CD4-positive, alpha-beta T cell treated with Interleukin-21 for 1 hour (primary cell): ENCODE measurements at places on chromosomes 6 and 20.
A peak's percentile ranks its signal among the peaks of the same experiment; 100 is the strongest.

- DNase-seq: no peak
These were observed 290.8 kb upstream of the RNF24 start for GRCh38 chr20:4306206-4306605.

GRCh38 chr6:116387374-116387773, 16.6 kb downstream of the DSE start:
- no peak for DNase-seq

DNA sequence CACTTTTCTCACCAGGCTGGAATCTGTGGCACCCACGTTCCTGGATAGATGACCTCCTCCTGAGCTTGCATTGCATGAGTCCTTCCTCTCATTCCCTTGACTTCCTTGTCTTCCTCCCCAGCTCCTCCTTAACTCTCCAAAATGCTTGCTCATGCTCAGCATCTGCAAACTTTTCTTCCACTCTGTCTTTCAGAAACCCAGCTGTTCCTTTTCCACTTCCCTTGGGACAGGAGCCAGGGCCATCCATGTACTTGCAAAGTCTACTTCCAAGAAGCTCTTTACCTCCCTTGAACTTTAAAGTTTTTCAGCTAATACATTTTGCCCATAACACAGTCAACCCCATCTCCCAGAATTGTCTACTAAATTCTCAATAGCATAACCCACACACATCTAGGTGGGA, 861.7 kb downstream of the QKI start:
- DNase-seq: no peak

DNA sequence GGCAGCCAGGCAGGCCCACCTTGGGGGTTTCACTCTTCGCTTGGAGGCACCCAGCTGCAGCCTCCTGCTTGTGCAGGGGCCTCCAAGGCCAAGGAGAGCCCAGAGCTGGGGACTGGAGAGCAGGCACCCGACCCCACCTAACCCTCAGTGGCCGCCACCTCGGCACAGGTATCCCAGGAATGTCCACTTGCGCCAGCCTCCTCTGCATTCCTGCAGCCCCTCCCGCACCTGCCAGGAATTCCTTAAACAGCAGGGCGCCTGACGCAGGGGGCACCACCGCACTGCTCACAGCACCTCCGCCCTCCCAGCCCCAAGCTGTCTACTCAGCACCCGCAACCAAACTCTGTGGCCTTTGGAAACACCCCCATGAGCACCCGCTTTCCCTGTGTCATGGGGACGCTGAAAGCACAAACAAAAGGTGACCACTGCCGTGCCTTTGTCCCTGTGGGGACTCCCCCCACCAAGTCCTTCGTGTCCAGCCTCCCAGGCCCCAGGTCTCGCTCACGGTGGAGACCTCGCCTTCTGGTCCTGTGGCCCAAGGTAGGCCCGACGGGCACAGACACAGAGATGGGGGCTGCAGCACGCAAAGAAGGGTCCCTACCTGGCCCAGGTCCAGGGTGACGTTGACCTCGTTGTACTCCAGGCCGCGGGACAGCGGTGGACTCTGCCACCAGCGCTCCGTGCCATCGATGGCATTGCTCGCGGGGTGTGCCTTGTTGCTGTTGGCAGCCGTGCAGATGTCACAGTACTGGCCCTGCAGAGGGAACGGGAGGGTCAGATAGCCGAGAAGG, 5.1 kb downstream of the LAMA5 start:
- DNase-seq: no peak

DNA sequence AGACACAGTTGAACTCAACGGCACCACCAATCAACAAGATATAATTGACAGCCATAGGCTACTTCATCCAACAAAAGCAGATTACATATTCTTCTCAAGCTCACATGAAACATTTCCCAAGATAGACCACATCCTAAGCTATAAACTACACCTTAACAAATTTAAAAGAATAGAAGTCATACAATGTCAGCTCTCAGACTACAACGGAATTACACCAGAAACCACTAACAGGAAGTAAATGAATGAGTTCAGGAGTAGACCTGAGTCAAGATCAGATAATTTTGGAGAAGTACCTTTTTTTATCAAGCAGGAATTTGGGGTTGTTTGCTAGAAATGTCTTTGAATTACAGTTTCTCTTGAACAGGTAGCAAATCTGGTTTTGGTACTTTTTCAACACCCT, 237.8 kb downstream of the TBX18 start:
- DNase-seq: no peak

GRCh38 chr6:47455533-47456209, 21.9 kb upstream of the CD2AP start:
- no peak for DNase-seq

DNA sequence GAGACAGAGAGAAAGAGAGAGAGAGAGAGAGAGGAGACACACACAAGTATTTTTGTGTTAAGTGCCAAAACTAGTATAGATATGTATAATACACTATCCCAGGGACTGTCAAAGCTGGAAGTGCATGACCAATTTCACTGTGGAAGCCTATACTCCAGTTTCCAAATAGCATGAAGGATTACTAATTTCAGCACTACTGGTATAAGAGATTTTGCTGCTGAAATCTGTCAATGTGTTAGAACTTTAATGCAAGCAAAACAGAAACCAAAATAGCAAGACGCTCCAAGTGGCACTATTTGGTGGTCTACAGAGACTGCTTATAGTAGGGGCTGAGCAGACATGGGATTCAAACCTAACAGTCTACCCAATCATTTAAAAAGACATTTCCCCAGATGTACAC, 284.8 kb downstream of the BTBD9 start:
- no peak for DNase-seq

- no peak for DNase-seq
These were observed 23.0 kb downstream of the L3MBTL1 start for GRCh38 chr20:43530321-43531090.

DNA sequence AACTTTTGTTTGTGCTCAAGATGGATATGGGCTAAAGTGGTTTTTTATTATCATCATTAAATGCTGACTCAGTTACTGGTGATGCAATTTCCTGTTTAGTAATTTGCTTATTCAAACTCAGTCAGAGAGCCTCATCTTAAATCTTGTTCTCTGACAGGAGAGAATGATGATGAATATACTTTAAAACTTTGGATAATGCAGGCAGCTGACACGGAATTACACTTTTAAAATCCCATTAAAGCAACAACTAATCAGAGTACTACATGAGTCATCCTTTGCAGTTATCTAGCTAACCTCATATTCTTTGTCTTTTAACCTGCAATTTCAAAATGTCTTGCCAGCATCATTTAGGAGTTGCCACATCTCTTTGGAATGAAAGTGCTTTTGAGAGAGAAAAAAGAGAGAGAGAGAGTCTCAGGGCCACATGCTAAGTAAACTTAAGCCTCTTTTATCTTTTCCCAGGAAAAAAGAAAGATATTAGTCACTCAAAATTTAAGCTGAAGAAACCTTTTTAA, 9.2 kb upstream of the C6orf141 start:
- DNase-seq: no peak

DNA sequence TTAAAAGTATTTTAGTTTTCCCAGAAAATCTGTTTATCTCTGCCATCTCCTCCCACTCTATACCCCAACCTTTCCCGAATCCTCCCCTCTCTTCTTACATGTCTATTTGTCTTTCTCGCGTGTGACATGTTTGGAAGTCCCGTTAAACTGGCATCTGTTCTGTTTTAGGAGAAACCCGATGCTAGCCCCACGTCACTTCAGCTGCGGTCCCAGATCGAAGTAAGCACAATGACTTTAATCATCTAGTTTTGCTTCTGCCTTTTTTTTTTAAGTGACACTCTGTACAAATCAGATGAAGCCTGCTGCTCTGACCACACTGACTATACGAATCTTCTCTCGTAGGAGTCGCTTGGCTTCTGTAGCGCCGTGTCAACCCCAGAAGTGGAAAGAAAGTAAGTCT, 97.4 kb downstream of the SASH1 start:
- DNase-seq: no peak

- DNase-seq: no peak
These were observed 20.0 kb upstream of the CDH22 start for GRCh38 chr20:46328200-46328882.

DNA sequence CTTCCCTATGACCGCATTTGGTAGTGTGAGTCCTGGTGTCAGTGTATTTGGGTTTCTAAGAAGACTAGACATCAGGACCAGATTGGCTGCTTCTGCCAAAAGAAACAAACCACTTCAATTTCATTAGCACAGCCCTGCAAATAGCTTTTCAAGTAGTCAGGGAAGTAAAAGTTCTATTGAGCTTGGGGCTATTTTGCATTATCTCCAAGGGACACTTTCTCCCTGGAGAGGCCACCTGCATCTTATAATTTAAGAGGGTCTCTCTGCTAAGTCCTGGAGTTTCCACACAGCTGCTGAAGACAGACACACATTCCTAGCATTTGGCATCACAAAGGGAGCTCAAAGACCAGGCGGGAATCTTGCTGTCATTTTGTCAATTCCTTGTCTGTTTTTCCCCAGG, 141.2 kb downstream of the BMP2 start:
- DNase-seq: no peak

DNA sequence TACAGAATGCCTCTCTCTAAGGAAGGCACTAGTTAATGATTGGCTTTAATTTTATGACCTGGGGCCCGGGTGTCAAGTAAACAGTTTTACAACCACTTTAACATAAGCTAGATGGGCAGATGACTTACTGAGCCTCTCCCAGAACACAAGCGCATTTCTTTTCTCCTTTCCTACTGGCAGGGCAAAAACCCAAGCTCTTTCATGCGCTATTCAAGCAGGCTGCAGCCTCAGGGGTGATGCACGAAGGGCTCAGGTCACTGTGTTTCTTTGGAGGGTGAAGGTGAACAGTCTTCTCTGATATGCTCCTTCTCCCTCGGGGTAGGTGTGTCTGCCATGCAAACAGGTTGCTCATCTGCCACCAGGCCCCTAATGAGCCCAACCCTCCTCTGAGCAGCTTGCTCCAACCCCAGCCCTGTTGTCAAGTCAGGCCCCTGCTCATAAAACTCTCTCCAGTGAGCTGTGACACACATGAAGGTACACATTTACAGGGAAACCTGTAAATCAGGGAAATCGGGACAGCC, 73.5 kb upstream of the CDH4 start:
- no peak for DNase-seq

- DNase-seq: no peak
These were observed 95.3 kb downstream of the NFATC2 start for GRCh38 chr20:51447097-51447764.

DNA sequence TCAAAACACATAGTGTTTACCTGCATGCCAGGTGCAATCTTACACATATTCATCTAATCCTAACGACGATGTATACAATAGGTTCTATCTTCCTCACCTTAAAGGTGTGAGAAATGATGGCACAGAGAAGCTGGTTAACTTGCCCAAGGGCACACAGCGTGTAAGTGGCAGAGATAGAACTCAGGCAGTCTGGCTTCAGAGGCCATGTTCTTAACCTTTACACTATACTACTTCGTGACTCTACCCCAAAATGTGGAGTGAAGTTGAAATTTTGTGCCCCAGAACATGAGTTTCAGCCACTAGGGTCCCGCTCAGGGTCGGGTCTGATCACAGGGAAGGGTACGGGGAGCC, 584 bp downstream of the VPS52 start:
- DNase-seq: no peak

GRCh38 chr6:834866-835265, 141.9 kb upstream of the EXOC2 start:
- no peak for DNase-seq

- no peak for DNase-seq
These were observed 6.7 kb downstream of the RAET1G start for GRCh38 chr6:149915970-149916865.

DNA sequence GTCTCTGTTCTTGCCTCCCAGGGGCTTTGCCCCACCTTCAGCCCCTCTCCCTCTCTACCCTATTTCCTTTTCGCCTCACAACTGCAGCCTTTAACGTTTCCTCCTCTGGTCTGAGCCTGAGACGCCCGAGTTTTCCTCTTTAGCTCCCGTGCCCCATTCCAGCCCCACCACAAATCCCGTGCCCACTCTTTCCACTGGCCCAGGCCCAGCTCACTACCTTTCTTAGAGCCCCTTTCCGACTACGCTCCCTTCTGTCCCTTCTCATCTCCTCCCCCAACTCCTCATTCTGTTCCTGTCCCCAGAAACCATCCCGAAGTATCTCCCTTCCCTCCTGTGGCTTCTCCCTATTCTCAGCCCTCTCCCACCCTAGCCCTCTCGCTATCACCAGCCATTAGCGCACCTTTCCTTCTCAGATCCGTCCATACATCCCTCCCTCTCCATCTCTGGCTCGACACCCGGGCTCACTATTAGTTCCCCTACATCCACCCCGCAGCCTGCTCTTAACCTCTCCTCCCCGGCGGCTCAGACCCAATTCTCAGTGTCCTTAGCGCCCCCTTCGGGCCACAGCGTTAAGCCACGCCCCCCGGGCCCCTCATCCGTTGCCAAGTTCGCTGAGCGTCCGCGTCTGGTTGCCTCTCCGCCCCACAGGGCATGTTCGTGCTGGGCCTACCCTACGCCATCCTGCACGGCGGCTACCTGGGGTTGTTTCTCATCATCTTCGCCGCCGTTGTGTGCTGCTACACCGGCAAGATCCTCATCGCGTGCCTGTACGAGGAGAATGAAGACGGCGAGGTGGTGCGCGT, 2.7 kb downstream of the SLC32A1 start:
- peak; percentile 54 for DNase-seq

- DNase-seq: no peak
These were observed 85.3 kb downstream of the SIM1 start for GRCh38 chr6:100379386-100379785.

DNA sequence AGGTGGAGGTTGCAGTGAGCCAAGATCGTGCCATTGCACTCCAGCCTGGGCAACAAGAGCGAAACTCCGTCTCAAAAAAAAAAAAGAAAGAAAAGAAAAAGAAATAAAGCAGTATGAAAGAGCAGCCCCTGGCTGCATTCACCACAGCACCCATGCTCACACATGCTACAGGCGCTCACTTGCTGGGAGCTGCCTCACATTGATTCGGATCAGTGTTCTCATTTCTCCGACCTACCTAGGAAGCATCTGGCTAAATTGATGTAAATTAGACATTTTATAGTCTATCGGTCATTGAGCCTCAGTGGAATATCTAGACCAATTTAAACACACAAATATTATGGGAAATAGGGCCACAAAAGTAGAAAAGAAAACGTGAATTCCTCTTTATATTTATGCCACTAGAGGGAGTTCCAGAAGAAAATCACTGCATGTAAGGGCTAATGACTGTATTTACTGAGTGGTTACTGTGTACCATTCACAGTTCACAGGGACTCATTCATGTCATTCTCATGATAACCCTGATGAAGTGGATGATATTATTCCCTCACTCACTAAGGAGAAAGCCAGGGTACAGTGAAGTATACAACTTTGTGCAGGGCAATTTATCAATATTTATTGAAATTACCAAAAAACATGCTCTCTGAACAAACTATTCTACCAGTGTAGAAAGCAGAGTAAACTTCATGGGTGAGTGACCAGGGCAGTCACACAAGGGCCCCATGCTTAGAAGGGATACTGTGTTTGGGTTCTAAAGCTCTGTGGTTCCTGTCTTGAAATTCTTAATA, 5.3 kb upstream of the MOG start:
- DNase-seq: peak; percentile 53

GRCh38 chr20:41714030-41714429, 95.9 kb upstream of the CHD6 start:
- DNase-seq: no peak

DNA sequence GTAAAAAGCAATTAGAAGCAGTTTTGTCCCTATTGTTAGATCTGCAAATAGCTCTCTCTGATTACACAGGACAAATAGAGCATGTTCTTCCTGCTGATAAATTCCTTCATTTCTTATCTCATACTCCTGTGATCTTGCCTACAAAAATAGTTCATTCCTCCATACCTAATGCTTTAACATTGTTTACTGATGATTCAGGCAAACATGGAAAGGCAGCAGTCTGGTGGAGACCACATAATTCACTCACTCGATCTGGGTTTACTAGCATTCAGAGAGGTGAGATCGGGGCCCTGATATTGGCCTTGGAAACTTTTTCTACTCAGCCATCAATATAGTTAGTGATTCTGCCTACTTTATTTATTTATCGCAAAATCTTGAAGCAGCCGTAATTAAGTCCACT, 20.2 kb downstream of the HLA-DPA1 start:
- DNase-seq: no peak
